NCI-H1105 treated with DMSO at 0.1 percent for 48 hours (cell line): ENCODE measurements at places on chromosomes 12 and 14.

DNA sequence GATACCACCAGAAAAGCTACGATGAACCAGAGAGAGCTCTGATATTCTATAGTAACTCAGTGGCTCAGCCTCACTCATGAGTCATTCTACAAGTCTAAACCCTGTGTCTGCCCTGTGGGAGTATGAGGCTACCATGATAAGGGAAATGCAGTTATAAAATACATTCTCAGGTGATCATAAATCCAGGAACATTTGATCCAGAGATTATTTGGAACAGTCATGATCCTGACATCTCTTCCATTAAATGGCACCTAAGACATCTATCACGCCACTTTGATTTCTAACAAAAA lies 202.6 kb upstream of the RASSF8 start:
- DNase-seq: no peak

GRCh38 chr12:100267603-100268281 lies 765 bp downstream of the SCYL2 start:
- peak; percentile 25 for DNase-seq

DNA sequence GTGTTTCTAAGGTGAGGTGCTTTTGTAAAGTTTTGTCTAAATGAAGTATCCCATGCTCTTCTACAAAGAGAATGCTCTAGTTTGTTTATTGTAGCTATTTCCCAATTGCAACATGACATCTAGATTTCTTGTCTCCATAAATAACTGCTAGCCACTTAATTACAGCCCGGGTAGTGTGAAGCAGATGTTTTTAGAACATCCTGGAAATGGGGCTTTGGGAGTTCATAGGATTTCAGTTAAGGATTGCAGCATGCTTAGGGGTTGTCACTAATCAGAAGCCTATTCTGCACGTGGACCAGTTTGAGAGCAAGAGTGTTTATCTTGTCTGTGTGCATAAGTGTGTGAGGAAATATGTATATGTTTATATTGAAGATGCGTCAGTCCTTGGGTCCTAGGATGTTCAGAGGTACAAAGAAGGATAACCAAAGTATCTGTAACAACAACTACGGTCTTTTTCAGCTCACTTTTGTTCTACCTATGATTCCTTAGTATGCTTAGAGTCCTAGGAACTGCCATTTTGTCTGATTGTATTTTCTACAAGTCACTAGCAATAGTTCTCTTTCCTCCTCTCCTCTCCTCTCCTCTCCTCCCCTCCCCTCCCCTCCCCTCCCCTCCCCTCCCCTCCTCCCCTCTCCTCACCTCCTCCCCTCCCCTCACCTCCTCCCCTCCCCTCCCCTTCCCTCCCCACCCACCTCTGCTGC lies 135.3 kb downstream of the ACSS3 start:
- no peak for DNase-seq

DNA sequence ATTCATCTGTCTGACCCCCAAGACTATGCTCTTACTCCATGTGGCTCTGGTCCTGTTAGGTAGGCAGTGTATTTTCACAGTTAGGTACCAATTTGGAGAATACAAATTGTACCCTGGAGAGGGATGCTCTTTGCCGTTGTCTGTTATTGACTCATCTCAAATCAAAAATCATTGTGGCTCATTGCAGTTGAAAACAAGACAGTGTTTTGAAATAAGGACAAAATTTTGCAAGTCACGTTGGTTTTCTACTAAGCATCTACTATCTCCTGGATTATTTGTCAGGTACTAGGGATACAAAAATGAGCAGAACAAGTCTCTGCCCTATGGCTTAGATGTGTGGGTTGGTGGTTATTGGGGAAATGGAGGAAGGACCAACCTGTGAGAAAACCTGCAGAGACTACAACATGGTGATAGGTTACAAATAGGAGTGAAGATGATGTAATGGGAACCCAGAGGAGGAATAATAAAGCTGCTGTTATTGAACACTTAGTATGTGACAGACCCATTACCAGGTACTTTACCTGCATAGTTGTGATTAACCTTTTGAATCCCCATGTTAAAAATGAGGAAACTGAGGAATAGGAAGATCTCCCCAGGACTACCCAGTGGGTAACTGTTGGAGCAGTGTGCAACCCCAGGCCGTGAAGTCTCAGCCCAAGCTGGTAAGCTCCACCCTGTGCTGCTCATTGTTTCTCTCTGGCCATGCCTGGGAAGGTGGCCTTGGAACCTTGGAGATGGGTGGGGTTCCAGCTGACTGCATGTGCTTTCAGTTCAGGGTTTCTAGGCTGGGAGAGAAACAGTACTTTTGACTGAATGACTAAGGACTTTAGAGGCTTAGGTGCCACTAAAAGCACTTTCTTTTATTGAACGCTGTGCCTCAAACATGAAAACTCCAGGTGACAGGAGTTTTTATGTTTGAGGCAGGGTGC lies 72.9 kb upstream of the SRSF5 start:
- no peak for DNase-seq

GRCh38 chr14:67501670-67502069 lies 13.1 kb upstream of the TMEM229B start:
- no peak for DNase-seq

DNA sequence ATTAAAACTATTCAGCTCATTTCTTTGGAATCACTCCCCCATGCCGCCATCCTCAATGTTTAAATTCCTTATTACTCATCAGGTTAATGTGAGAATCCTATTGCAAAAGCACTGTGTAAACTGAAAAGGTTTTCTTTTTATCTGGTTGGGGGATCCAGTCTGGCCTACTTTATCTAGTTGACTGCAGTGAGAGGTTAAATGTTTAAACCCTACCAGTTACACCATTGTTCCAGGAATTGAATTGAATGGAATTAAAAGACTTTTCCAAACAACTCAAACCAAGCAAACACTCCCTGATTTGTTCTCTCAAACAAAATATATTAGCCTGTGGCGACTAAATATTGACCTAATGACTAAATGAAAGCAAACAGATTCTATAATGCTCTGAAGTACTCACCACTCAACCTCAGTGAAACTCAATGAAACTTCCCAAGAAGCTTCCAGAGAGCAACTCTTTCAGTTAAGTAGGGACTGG lies 100.5 kb downstream of the VEZT start:
- DNase-seq: no peak

- DNase-seq: peak; percentile 24
Observed at GRCh38 chr12:28313631-28314030, 123.4 kb downstream of the CCDC91 start.

DNA sequence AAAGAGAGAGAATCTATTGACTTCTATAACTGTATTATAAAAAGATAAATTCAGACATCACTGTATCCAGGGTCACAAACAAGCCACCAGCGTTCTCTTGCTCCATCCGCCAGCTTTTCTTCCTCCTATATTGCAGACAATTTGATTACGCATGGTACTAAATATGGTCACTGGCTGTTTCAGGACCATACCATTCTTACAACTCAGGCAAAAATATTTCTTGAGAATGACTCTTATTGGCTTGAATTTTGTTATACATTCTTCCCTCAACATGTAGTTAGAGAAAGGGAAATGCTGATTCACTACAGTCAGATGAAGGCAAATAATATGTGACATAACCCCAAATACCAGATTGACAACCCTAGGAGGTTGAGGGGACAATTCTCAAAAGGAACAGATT lies 101.3 kb downstream of the SLC6A15 start:
- DNase-seq: no peak

DNA sequence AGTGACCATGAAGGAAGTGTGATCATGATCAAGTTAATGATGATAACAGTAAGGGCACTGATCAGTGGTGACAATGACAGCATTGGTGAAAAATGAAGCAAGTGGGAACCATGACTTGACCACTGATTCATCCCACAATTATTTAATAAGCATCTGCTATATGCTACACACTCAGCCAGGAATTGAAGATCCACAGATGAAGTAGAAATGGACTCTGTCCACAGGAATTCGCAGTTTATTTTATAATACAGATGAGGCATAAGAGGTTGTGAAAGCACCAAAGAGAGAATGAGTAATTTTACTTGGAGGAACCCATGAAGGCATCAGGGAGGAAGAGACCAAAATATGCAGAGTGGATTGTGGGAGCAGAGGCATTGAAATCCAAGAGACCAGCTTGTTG lies 33.8 kb upstream of the SMUG1 start:
- DNase-seq: no peak

DNA sequence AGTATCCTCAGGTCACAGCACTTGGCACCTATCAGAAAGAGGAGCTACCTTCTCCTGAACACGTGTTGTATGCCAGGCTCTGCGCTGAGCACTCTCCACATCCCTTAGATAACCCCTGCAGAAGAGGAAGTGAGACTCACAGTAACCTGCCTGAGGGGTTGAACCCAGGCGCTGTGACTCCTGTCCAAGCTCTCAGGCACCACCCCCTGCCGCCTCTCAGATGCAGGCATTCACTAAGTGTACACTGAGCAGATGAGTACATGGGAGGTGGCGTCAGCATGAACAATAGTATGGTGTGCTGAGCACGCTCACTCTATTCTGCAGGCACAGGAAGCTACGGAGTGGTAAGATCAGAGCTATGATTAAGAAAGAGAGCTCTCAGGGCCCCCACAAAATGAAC lies 21.0 kb upstream of the RIC8B start:
- no peak for DNase-seq

DNA sequence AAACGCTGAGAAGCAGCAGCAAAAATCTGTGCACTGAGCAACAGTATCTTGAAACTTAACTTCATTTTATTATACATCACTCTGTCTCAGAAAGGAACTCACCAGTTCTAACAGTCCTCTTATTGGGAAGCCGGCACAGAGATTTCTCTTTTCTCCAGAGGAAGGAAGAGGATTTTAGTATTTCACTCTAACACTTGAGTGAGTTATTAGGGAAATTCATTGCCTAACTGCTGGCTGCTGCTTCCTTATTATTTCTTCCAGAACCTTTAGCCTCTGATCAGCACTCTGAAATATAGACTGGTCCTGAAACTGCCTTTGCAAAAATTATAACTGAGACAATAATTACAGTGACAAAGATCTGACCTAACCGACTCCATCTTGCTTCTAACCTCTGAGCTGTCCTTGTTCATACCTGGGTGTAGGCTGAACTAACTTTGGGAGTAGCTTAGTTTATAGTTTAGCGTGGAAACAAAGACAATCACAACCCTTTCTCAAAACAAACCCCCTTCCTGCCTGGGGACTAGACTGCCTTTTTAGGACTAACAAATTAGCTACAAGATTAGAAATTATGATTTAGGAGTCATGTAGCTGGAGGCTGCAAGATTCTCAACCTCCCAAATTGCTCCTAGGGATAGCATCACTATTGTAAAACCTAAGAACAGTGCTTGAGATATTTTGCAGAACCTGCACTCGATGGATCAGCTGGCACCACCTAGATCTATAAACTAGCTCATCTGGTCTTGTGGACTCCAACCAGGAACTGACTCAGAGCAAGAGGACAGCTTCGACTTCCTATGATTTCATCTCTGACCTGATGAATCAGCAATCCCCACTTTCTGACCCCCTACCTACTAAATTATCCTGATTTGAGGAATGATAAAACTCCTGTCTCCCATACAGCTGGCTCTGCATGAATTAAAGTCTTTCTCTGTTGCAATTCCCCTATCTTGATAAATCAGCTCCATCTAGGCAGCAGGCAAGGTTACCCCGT lies 117.5 kb downstream of the DYRK2 start:
- no peak for DNase-seq

DNA sequence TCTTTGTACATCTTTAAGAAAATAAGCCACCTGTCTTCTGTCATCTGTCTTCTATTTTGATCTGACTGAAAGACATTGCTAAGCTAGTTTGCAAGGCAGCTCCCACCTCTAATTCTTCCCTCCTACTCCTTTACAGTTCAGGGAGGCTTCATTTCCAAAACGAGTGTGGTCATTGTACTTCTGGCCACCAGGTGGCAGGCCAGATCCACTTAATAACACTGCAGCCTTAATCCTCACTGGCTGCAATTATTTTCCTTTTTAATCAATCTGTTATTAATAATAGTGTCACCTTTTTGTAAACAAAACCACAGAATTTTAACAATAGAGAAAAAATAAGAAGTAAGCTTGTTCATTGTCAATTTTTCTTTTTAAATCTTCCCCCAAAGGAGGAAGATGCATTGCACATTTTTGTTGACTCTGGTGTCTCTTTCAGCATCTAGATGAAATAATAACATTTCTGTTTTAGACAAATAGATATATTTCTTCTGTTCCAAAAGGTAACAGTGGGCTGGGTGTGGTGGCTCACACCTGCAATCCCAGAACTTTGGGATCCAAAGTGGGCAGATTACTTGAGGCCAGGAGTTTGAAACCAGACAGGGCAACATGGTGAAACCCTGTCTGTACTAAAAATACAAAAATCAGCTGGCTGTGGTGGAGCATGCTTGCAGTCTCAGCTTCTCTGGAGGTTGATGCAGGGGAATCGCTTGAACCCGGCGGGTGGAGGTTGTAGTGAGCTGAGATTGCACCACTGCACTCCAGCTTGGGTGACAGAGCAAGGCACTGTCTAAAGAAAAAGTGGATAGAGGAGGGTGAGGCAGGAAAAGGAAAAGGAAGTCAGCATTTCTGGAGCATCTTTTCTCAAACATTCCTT lies 23.3 kb downstream of the GABARAPL1 start:
- DNase-seq: peak; percentile 48

DNA sequence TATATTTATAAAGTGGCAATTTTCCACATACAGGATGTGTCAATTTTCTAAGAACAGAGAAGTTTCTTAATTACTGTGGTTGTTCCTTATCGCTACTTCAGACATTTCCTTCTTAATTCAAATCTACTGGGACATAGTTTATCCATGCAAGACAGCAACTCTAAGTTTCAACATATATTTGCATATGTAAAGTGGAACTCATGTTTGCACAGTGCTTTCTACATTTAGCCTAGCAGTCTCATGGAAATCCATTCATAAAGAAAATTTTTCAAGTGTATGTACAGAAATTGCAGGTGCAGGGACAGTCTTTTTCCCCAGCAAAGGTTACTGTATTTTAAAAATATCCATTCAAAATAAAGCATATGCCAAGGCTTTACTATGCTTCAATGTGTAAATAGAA lies 956.7 kb upstream of the SEL1L start:
- DNase-seq: no peak

- no peak for DNase-seq
Observed at GRCh38 chr12:97140355-97140754, 233.3 kb downstream of the NEDD1 start.

DNA sequence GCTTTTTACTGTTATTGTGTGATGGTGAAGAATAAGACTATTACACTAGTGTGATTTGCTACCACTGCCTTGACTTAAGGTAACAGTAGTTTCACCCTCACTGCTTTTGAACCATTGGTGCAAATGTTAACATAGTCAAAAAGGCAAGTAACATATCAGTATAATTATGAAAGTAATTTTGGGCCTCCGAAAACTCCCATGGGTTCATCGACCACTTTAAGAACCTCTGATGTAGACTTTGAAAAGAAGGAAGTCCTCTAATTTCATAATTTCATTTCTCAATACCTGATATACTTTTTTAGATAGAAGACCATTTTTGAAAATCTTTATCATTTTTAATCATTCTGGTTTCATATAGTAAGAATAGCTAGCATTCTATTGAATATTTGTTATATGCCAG lies 57.7 kb downstream of the ETNK1 start:
- no peak for DNase-seq

GRCh38 chr14:73760598-73761586 lies 46.7 kb upstream of the PNMA1 start:
- DNase-seq: no peak

- no peak for DNase-seq
Observed at GRCh38 chr14:35222324-35222723, 69.9 kb upstream of the PSMA6 start.
